ENCODE measurements at places on chromosomes 7 and 10.

DNA sequence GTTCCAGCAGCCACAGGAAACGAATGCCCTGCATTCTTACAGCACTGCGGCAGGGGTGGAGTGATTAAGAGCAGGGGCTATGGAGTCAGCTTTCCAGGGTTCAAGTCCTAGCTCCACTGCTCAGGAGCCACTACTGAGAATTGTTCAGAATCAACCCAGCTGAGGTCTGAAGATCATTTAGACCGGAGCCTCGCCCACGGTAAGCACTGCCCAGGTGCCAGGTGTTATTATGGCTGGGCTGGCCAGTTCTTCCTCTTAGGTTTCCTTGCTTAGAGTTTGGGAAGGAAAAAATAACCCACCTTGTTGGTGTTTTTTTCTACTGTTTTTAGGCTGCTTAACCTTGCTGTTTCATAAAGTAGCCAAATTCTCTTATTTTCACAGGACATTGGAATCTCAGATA, 4.8 kb upstream of the FIGNL1 start:
- H3K36me3 ChIP-seq: no peaks in the 10 kb centered on the region
- H3K4me1 ChIP-seq: peaks cover 10% of the 10 kb centered on the region
- DNase-seq: no peak
- no peak overlapping the region for H3K27ac ChIP-seq

DNA sequence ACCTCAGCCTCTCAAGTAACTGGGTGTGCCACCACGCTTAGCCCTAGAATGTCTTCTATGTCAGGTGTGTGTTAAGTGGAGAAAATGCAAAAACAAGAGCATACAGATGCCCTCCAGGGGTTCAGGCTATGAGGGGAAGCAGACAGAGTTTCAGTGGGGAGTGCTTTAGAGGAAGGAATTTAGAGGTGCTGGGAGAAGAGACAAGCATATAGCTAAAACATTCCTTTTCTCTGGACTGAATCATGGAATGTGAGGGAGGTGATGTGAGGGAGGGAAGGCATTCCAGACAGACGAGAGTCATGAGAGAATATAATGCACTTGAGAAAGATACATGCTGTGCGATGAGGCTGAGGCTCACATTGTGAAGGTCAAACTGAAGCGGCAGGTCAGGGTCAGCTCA, 6.6 kb upstream of the ZNF786 start:
- no peak overlapping the region for H3K4me3 ChIP-seq
- no peak for DNase-seq
- H3K27me3 ChIP-seq: no peaks in the 10 kb centered on the region
- H3K27ac ChIP-seq: no peak overlapping the region
- H3K36me3 ChIP-seq: no peaks in the 10 kb centered on the region

- peaks cover 93% of the 10 kb centered on the region for H3K27me3 ChIP-seq
- peaks cover 33% of the 10 kb centered on the region for H3K4me1 ChIP-seq
- no peak overlapping the region for H3K27ac ChIP-seq
- no peaks in the 10 kb centered on the region for H3K36me3 ChIP-seq
Observed at GRCh38 chr7:20785157-20786048, 1.3 kb downstream of the SP8 start.

GRCh38 chr10:108112218-108112617, 947.7 kb upstream of the SORCS1 start:
- H3K4me1 ChIP-seq: no peaks in the 10 kb centered on the region
- H3K27me3 ChIP-seq: no peaks in the 10 kb centered on the region
- DNase-seq: no peak
- H3K4me3 ChIP-seq: no peak overlapping the region
- no peak overlapping the region for H3K27ac ChIP-seq

GRCh38 chr7:117489016-117489415, 9.2 kb downstream of the CFTR start:
- H3K4me3 ChIP-seq: no peak overlapping the region
- no peak overlapping the region for H3K27ac ChIP-seq
- H3K27me3 ChIP-seq: no peaks in the 10 kb centered on the region
- no peaks in the 10 kb centered on the region for H3K36me3 ChIP-seq

GRCh38 chr7:129255800-129256199, 31.0 kb downstream of the AHCYL2 start:
- no peak overlapping the region for H3K4me3 ChIP-seq
- H3K27ac ChIP-seq: no peak overlapping the region
- no peaks in the 10 kb centered on the region for H3K27me3 ChIP-seq
- peaks cover 7% of the 10 kb centered on the region for H3K4me1 ChIP-seq
- no peak for DNase-seq
- no peaks in the 10 kb centered on the region for H3K36me3 ChIP-seq

DNA sequence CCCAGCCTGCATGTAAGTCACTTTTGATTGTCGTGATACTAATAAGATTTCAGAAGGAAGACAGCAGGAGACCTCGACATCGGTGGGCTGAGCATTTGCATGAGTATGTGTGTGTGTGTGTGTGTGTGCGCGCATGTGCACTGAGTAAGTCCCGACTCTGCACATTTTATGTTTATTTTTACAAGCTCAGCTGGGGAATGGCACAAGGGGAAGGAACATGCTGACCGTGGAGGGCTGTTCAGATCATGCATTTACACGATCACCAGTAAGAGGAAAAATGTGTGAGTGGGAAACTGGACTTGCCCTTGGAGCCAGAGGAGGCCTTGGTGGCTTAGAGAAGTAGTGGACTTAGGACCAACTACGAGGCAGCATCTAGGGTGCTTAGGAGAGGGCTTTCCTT, 41.3 kb downstream of the IL2RA start:
- peaks cover 4% of the 10 kb centered on the region for H3K4me1 ChIP-seq
- H3K4me3 ChIP-seq: no peak overlapping the region
- no peak overlapping the region for H3K27ac ChIP-seq

DNA sequence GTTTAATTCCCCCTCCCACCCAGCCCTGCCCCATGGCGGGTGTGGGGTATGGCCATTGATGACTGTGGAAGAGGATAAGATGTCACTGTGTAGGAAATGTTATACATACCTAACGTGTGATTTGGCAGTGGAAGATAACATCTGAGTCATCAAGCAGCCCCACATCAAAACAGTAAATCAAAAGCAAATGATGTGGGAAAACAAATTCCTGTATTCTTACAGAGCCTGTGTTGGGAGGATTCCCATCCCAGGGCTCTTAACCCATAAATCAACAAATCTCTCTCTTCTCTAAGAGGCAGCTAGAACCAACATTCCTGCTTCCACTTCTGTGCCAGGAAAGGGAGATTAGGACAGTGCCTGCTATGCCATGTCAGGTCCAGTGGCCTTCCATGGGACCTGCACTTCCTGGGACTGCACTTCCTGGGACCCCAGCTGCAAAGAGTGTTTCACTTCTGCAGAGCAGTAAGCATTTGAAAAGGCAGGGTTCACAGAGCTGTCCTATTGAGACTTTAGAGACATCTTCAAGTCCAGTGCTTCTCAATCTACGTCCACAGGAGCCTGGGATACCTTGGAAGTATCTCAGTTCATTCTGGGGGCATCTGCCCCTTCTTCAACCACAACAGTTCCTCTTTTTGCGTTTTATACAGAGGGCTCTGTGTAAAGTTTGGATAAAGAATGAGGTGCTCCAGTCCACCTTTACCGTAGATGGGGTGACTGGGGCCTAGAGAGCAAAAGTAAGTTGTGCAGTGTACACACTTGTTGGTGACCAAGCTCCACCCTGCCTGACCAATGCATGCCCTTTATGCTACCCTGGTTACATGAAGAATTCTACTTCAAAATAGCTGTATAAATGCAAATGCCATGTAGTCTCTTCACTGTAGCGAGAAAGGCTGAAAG, 45.7 kb downstream of the ATXN7L1 start:
- H3K27ac ChIP-seq: no peak overlapping the region
- peaks cover 15% of the 10 kb centered on the region for H3K4me1 ChIP-seq
- H3K27me3 ChIP-seq: no peaks in the 10 kb centered on the region
- DNase-seq: no peak

Measured in CD4-positive, alpha-beta T cell (primary cell).